Endothelial cell (in vitro differentiated cells): ENCODE measurements at places on chromosomes 5 and 9. TPM values are rescaled to one million over a fixed set of nuclear protein-coding genes. Genes with fewer than 3 reads are reported as not detected.
A peak's percentile ranks its signal among the peaks of the same experiment; 100 is the strongest.

KCNMB1 gene
- 1.1 TPM for total RNA-seq

GRCh38 chr5:123778641-123779040 is 266.7 kb downstream of the CSNK1G3 start:
- no peak for DNase-seq

DNA sequence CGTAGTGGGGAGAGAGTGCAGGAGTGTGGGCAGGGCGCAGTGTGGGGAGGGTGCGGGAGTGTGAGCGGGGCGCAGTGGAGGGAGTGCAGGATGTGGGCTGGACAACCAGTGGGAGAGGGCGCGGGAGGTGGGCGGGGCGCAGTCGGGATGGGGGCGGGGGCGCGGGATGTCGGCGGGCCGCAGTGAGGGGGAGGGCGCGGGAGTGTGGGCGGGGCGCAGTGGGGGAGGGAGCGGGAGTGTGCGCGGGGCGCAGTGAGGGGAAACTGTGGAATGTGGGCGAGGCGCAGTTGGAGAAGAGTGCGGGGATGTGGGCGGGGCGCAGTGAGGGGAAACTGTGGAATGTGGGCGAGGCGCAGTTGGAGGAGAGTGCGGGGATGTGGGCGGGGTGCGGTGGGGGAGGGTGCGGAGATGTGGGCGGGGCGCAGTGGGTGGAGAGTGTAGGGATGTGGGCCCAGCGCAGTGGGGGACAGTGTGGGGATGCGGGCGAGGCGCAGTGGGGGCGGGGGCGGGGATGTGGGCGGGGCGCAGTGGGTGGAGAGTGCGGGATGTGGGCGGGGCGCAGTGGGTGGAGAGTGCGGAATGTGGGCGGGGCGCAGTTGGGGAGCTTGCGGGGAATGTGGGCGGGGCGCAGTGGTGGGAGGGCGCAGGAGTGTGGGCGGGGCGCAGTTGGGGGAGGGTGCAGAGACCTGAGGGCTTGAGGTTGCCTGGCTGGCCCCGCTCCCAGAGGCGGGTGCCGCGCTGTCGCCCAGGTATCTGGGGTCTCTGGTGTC is at the start of gene NXNL2:
NXNL2 (plus strand) TSS at position 723 of the 770 bp plus-strand sequence. CDS start 257 bp downstream, outside the sequence.
- DNase-seq: peak; percentile 88

GRCh38 chr5:86757824-86758223 is 140.1 kb downstream of the COX7C start:
- no peak for DNase-seq

- peak; percentile 26 for DNase-seq
Measured at GRCh38 chr9:70924895-70925547, 196.4 kb downstream of the TRPM3 start.

DNA sequence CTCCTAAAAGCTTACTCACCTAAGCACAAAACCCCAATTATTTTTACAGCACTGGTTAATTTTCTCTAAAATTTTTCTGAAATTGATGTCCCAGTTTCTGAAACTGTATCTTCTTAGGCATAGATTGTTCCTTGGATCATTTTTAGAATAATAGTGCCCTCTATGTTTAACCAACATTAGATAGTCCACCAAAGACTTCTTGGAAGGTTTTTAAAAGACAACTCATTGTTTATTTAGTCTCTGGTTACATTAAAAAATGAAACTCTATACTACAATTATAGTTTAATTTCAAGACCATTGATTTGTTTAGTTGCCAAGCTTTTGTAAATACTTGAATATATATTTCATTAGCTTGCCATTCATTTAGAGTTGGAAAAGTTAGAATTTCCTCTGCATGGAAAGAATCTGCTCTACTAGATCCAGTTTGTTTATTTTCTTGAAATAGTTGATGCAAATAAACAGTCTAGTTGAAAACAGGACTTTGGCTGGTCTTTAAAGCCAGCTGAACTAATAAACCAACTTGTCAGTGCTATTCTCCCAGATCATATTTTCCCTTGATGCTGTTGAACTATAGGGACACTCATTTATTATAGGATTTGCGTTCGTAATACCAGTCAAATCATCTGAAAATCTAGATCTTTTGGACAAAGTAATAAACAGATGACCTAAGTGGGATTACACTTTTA is 990.5 kb downstream of the TLE1 start:
- DNase-seq: no peak

- no peak for DNase-seq
Measured at GRCh38 chr5:38598994-38599617, 42.7 kb upstream of the LIFR start.

BSPRY gene
- 0.15 TPM for total RNA-seq

DNA sequence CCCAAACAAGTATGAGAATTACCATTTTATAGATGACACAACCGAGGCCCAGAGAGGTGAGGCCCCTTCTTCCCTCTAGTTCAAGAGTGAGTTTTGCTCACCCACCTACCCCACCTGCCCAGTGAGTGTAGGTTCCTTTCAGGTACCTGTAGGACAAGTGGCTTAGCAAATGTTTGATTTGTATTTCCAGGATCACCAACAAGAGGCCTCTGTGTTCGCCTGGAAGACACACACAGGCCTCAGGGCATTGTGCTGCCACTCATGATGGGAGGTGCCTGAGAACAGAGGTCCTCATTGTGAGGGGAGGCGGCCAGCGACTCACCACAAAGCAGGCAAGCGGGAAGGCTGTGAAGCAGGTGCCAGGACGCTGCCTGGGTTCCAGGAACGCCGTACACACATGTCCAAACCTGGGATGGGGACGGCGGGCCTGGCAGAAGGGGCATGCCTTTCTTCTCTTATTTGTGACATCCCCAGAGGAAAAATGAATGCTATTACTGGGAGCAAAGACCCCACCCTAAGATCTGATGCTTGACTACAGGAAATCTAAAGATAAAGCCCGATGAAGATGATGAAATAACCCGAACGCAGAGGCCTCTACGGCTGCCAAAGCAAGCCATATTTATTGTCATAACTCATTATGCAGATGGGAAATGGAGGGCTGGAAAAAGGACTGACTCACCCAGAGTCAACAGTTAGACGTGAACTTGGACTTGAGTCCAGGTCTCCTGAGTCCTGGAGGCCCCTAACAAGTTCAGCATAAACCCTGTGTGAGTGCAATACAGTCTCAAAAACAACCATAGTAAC is 60.2 kb upstream of the SLC25A51 start:
- DNase-seq: no peak

- no peak for DNase-seq
Measured at GRCh38 chr5:42566652-42567295, 143.5 kb downstream of the GHR start.

DNA sequence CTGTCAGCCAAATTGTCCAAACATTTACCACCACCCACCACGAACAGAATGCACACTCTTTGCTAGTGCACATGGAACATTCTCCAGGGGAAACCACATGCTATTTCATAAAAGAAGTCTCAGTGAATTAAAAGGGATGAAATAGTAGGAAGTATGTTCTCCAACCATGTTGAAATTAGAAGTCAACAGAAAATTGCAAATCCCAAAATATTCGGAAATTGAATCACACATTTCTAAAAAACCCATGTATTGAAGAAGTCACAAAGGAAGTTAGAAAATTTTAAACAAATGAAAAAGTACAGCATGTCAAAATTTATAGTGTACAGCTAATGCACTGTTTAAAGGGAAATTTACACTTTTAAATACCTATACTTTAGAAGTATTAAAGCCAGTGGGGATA is 50.8 kb downstream of the TGFBR1 start:
- no peak for DNase-seq
